Tibial artery (tissue), 4 donors: ENCODE measurements at places on chromosomes 5 and 9.
A peak's percentile ranks its signal among the peaks of the same experiment; 100 is the strongest.

DNA sequence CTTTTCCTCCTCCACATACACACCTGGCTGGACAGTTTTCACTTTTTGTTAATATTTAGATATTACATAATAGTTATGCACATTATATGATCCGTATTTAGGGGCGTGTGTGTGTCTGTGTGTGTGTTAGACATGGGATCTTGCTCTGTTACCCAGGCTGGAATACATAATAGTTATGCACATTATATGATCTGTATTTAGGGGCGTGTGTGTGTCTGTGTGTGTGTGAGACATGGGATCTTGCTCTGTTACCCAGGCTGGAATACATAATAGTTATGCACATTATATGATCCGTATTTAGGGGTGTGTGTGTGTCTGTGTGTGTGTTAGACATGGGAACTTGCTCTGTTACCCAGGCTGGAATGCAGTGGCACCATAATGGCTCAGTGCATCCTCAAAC lies 199.0 kb upstream of the OTULINL start:
- no peak for DNase-seq

DNA sequence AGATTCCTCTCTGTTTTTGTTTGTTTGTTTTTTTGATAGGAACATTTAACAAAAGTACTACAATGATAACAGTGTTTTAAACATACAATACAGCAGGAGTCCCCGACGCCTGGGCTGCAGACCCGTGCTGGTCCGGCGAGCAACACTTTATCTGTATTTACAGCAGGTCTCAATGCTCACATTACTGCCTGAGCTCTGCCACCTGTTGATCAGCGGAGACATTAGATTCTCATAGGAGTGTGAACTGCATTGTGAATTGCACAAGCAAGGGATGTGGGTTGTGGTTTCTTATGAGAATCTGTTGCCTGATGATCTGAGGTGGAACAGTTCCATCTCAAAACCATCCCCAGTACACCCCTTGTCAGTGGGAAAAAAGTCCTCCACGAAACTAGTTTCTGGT lies 1068.5 kb upstream of the CDH10 start:
- DNase-seq = no peak

DNA sequence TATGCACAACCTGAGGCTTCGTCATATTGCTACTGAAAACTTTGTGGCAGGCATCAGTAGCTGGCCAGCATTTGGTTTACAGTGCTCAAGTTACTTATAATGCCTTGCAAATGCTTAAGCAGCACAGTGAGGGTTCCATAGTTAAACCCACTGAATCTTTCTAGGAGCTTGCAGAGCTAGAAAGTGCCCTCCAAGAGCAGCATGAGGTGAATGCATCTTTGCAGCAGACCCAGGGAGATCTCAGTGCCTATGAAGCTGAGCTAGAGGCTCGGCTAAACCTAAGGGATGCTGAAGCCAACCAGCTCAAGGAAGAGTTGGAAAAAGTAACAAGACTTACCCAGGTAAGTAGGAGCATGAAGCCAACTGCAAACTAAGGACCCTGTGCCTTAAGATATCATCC lies 60.9 kb downstream of the CNTRL start:
- DNase-seq = no peak

GRCh38 chr9:124372038-124372437 lies 43.2 kb downstream of the PSMB7 start:
- DNase-seq = no peak

DNA sequence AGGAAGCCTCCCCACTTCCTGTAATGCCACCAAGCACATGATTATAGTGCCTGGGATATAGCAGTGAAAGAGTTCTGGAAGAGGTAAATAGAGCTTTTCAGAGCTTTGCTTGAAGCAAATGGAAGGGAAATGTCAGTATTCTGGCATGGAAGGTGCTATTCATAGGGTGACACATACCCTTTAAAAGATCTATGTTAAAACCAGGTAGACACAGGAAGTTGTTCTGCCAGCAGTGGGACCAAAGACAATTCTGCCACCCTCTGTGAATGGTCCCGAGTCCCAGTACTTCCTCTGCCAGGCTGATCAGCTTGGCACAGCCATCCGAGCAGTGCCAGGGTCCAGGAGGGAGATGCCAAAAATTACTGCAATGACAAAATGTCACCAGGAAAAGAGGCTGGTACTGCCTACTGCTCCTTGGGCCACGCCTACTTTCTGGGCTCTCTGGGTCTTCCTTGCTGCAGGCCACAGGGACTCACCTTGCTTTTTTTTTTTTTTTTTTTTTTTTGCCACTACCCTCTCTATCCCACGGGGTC lies 26.7 kb downstream of the GARNL3 start:
- no peak for DNase-seq

DNA sequence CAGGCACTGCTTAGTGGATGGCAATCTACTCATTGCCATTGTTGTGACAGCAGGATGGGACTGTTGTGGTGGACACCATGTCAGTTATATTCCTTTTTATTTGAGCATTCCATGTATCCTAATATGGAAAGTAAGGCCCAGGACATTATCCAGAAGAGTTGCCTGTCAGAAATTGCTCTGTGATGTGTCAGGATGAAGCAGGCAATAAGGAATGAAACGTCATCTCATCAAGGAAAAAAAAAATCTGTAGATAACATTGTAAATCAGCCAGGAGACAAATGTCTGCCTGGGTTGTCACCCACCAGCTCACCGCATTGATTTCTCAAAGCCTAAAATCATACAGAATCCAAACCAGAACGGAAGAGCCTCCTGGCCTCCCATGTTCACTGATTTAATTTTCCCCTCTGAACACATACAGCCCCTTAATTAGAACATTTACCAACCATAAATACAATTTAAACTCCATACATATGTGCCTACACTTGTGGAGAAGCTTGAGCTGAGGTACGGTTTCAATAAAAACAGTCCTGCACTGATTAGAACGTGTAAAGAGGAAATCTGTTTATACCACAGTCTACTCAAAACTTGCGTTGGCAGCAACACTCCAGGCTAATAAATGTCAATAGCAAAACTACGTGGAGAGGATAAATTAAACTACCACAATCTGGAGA lies 73.9 kb downstream of the FOXD1 start:
- no peak for DNase-seq

DNA sequence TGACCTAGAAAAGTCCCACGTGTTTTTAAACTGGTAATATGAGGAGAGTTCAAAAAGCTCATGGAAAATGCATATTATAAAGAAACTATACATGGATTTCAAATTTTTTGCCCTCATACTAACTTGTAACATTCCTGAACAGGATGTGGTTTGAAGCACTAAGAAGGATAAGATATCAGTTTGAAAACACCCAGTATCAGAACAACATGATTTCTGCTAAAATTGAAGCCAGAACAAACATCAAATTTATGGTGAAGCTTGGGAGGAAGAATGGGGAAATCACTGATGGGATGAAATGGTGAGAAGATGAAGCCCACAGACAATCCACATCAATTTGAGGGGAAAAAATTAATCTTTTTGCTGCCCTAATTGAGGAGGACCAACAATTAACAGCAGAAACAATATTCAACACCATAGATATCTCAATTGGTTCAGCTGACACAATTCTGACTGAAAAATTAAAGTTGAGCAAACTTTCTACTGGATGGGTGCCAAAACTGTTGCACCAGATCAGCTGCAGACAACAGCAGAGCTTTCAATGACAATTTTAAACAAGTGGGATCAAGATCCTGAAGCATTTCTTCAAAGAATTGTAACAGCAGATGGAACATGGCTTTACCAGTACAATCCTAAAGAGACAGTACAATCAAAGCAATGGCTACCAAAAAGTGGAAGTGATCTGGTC lies 113.2 kb upstream of the SNX2 start:
- DNase-seq = peak; percentile 31

- no peak for DNase-seq
Observed at GRCh38 chr5:57172466-57173318, 1.2 kb upstream of the GPBP1 start.

DNA sequence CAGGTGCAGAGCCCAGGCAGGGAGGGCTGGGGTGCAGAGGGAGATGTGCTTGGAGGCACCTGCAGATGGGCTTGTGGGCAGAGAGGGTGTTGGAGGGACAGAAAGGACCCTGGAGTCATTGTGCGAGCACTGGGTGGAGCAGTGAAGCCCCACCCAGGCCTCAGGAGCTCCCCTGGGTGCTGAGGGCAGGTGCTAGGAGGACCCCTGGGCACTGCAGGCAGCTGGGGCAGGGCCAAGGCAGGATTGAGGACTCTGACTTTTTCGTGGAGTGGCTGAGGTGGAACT lies 10.3 kb upstream of the SLC6A18 start:
- no peak for DNase-seq

DNA sequence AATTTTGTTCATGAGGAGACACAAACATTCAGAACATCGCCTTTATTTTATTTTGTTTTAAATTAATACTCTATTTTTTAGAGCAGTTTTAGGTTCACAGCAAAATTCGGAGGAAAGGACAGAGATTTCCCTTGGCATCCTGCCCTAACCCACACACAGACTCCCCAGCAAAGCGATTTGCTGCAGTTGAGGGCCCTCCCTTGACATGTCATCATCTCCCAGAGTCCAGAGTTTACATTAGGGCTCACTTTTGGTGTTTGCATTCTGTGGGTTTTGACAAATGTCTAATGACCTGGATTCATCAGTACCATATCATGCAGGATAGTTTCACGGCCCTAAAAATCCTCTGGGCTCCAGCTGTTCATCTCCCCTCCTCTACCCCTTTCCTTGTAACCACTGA lies 33.6 kb upstream of the COL5A1 start:
- no peak for DNase-seq

- DNase-seq = no peak
Observed at GRCh38 chr9:105074491-105074890, 146.5 kb upstream of the ABCA1 start.

DNA sequence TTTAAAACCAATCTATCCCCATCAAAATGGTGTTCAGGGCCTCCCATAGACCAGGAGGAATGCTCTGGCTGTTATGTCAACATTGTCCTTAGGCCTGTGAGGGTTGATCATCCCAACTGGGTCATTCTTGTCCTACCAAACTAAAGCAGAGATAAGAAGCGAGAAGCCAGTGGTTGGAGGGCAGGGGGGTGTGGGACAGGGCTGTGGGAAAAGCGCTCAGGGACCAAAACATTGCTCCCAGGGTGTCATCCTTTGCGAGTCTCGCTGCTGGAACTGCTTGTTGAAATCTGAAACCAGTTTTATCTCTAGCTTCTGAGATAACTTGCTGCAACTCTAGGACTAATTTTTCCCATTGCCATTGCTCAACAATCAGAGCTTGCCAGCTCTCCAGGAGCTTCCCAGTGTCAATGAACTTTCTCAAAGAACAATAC lies 48.1 kb downstream of the SPATA31C2 start:
- DNase-seq = peak; percentile 48

GRCh38 chr5:121915765-121916164 lies 46.0 kb upstream of the SRFBP1 start:
- no peak for DNase-seq

GRCh38 chr5:158268286-158268685 lies 409.3 kb upstream of the CLINT1 start:
- DNase-seq = no peak

DNA sequence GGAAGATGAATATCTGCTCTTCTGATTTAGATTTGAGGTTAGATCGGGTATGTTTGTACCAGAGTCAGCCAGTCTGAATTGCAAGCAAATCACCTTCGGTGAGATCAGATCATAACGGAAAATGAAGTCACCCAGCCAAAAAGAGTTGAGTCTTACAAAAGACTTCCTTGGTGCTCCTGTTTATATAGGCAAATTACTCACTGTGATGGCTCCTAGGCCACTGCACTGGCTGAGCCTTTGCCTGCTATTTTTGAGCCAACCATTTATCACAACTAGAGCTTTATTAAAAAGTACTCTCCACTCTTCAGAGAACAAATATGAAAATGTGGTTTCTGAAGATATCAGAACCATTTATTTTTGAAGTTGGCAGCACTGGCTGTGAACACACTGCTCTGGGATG lies 277.7 kb upstream of the PCSK5 start:
- DNase-seq = no peak

GRCh38 chr5:123549256-123549904 lies 37.4 kb downstream of the CSNK1G3 start:
- DNase-seq = no peak

- DNase-seq = no peak
Observed at GRCh38 chr5:83657807-83658525, 62.7 kb downstream of the HAPLN1 start.

DNA sequence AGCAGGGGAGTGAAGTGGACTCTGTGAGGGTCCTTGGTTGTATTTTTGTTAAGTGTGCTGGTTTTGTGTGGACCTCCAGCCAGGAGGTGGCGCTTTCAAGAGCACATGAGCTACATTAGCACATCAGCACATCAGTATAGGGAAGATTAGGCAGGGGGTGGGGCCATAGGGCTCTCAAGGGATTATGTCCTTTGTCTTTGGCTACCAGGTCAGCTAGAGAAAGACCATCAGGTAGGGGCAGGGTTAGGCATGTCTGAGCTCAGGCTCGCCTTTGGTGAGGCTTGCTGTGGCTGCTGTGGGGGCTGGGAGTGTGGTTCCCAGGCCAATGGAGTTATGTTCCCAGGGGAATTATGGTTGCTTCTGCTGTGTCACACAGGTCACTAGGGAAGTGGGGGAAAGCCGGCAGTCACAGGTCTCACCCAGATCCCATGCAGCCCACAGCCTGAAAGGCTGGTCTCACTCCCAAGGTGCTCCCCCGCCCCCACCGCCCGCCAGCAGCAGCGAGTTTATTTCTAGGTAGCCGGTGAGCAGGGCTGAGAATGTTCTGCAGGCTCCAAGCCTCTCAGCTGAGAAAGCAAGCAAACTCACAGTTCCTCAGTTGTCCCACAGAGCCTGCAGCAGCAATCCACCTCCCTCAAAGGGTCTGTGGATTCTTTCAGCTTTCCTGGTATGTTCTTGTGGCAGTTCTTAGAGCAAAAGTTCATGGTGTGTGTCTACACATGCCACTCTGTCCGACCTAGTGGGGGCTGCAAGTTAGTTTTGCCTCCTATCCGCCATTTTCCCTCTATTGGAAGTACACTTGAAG lies 13.7 kb downstream of the OR1J1 start:
- no peak for DNase-seq

GRCh38 chr5:6714226-6715041 lies 1.2 kb downstream of the TENT4A start:
- peak; percentile 72 for DNase-seq

GRCh38 chr5:142048272-142048671 lies 35.4 kb upstream of the GNPDA1 start:
- DNase-seq = no peak

- no peak for DNase-seq
Observed at GRCh38 chr5:74162524-74162923, 478.0 kb downstream of the ENC1 start.

- DNase-seq = no peak
Observed at GRCh38 chr5:104130320-104130719, 567.7 kb upstream of the NUDT12 start.

GRCh38 chr5:140083120-140083519 lies 30.8 kb upstream of the PURA start:
- no peak for DNase-seq

DNA sequence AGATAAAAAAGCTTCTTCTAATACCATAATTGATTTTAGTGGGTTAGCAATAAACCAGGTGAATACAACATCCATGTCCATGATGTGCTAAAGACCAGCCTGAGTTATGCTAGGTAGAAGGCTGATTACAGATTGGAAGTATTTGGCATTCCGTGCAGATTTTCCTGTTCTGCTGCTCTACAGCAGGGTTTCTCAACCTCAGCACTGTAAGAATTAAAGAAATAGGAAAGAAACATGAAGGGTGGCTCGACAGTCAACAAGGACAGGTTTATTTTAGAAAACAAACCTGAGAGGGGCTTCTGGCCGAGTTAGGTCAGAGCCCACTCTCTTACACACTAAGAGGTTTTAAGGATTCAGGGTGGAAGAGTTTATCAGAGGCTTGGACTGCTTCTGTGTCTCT lies 42.3 kb downstream of the ZFAND5 start:
- DNase-seq = no peak

- DNase-seq = no peak
Observed at GRCh38 chr5:53930457-53930856, 370.0 kb downstream of the NDUFS4 start.
